Inflammatory macrophage treated with lipopolysaccharide for 4 hours (primary cell): ENCODE measurements at places on chromosomes 11 and 22.
A peak's percentile ranks its signal among the peaks of the same experiment; 100 is the strongest.

DNA sequence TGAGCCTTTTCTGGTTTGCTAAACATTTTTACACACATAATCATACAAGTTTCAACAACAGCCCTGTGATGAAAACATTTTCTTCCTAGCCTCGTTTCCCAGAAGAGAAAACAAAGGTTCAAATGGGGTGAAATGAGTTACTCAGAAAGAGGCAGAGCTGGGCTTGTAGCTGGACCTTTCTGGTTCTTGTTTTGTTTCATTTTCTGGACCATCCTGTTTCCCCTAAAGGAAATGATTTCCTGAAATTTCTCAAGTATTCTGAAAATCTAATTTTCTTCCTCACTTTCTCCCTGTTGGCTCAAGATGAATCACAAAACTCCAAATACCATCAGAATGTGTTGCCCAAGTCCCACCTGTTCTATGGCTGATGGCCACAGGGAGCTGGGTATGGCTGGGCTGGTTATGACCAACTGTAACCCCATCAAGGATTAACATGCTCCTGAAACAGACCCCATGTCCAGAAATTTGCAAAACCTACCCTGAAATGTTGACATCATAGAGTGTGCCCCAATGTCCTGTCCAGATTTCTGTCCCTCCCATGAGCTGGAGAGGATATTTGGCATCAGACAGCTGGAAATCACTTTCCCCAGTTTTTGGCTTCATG, 6.7 kb upstream of the APOL4 start:
- peak; percentile 40 for DNase-seq

- no peak for DNase-seq
Observed at GRCh38 chr11:128830290-128831173, 36.6 kb downstream of the KCNJ1 start.

DNA sequence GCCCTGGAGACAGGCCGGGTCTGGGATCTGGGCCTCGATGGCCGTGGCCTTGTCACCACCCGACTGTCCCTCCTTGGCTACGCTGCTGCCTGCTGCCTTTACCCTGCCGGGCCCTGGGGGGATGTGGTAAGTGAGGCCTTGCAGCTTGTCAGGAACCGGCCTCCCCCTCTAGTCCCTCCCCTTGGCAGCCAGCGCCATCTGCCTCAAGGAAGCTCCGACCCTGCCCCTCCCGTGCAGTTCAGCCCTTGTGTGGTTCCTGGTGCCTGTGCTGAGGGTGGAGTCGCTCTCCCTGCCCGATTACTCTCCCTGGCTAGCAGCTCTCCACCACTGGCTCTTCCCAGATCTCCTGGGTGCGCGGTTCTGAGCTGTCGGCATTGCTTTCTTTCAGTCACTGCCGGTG, 33.7 kb downstream of the CTTN start:
- DNase-seq, result no peak

GRCh38 chr11:79439410-79439885, 1.4 kb downstream of the TENM4 start:
- no peak for DNase-seq

- no peak for DNase-seq
Observed at GRCh38 chr11:61023086-61023965, 51.8 kb downstream of the CD6 start.

DNA sequence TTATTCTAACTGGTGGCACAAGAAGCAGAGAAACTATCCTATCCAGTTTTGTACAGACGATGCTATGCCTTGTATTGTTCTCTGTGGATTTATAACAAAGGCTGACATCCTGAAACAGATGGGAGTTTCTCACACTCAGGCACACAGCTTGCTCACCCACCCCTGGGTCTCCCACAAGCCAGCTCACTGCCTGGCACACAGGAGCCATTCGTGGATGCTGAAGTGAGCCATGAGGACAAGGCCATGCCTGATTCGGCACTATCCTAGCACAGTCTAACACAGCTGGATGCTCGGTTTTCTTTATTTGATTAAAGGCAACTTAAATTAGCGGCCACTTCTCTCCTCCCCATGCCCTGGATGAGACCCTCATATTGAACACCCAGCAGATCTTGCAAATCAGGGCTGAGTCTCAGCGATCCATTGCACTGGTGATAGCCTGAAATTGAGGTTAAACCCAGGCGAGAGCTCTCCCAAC, 25.7 kb upstream of the TMPRSS4 start:
- DNase-seq, result no peak

GRCh38 chr11:60357771-60358170, 20.6 kb upstream of the MS4A7 start:
- peak; percentile 66 for DNase-seq

DNA sequence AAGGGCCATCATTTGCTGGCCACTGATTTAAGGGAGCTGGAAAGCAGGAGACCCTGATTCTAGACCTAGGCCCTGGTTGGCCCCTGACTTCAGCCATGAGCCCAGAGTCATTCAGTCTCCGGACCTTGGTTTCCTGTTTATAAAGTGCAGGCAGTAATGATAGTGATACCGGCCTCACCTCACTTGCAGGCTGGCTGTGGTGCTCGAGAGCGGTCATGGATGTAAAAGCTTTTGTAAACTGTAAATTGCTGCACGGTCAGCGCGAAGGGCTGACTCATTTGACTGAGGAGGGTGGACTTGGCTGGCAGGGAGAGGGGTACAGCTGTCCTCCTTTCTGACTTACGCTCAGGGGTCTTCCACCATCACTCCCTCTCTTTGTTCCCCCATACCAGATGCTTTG, 37.4 kb downstream of the FBLN1 start:
- DNase-seq, result no peak

- no peak for DNase-seq
Observed at GRCh38 chr22:44364751-44365130, 52.0 kb upstream of the SHISAL1 start.

GRCh38 chr11:10573028-10573427, 4.6 kb upstream of the LYVE1 start:
- DNase-seq, result peak; percentile 26

DNA sequence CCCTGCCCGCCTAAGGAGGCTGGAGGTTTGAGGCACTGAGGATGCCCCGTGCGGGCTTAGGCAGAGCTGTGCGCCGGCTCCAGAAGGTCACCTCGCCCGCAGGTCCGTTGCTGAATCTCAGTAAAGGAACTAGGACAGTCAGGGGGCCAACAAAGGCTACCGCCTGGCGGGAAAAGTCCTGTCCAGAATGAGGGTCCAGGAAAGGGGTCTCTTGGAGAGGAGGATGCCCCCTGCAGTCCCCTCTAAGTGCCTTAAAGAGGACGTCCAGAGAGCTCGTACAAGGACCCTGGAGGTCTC, 548 bp downstream of the PVALB start:
- DNase-seq, result no peak

- DNase-seq, result no peak
Observed at GRCh38 chr11:2577031-2577990, 122.5 kb downstream of the KCNQ1OT1 start.

DNA sequence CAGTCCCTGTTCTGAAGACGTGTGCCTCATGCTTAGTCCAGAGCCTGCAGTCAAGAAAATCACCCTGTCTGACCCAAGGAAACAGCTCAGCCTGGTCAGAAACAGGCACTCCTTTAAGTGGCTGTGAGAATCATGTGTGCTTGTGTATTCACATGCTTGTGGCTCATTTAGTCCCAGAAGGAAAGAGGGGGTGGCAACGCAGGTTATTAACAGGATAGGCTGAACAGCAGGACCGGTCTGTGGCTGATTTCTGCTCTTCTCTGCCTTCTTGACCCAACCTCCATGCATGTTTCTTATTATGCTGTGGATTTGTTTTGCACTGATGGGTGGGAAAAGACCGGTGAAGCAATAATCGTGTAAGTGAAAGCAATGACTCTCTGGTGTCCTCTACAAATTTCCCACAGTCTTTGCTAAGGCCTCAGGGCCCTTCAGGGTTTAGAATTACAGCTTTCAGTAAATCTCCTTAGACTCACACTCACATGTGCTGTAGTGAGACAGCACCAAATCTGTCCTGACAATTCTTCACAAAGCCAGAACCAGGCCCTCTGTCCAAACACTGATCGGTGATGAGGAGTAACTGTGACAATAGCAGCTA, 288.1 kb downstream of the ETS1 start:
- no peak for DNase-seq

GRCh38 chr11:19803506-19803998, 90.9 kb downstream of the NAV2 start:
- no peak for DNase-seq

DNA sequence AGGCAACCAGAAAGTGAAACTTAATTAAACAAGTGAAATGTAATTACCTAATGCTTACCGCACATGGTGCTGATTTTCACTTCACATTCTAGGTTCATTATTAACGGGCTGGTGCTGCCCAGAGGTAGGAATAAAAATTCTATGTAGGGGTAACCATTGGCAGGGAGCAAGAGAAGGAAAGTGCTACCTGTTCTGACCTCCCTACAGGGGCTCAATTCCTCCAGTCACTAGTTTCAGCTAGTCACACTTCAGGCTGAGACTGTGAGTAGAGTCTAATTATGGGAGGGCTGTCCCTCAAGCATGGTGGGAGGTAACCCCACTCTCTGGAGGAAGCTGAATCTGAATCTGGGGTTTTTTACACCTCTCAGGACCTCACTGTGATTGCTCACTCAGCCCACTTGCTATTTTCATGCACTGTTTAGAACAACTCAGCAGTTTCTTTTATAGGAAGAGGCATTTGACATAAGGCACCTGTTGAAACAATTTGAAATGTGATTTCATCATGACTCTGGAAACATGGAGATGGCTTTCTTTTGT, 75.4 kb downstream of the MAML2 start:
- peak; percentile 84 for DNase-seq

DNA sequence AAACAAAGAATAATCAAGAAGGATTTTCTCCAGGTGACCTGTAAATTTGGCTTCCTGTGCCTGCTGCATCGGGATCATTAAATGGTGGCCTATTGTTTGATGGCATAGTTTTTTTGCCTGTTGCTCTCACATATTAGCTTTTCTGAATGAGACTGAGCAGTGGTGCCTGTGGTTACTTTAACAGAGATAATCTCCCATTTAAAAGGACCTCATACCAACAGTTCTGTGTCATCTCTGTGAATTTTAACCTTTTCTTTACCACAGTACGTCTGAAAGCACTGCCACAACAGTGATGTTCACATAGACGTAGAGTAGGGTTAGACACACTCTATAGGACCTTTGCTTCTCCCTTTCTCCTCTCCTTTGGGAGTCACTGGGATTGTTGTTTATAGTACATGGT, 22.9 kb upstream of the RCE1 start:
- no peak for DNase-seq

DNA sequence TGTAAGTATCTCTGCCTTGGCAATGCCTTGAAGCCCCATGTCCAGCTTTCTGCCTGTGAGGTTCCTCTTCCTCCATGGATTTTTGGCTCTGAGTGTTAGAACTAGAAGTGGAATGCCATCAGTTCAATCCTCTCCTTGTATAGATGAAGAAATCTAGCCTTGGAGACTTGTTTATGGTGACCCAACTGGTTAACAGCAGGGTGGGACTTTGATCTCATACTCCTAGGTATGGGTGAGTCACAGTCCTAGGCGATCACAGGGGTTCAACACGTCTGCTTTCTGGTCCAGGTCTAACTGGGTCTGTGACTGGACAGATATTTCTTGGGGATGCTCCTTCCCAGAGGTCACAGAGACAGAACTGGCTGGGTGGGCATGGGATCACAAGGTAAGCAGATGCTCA, 9.2 kb upstream of the MTFP1 start:
- no peak for DNase-seq

DNA sequence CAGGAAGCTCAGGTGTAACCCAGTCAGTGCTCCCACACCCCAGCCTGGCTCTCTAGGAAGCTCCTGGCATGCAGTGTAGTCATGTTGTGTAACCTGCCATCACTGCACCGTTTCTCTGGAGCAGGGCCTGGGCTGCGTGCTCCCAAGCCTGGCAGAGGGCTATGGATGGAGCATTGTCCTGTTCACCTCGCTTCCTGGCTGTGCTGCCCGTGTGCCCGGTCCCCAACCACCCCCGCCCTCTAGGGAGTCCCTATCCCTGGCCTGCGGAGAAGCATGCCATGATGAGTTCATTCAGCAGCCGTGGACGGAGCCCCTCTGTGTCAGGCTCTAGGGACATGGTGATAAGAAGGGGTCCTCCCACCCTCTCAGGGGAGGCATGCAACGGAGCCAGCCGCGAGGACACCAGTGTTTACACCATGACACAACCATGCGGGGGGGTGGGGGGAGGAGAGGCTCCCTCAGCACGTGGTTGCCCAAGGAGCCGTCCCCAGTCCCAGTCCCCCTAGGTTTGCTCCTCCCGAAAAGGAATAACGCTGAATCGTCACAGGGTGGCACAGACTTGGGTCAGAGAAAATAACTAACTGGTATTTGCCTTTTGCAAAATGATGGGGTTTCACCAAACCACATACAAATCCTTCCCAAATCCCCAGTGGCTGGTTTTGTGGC, 73.1 kb downstream of the FBLN1 start:
- DNase-seq, result no peak

- no peak for DNase-seq
Observed at GRCh38 chr11:120186456-120186773, 24.4 kb upstream of the OAF start.

DNA sequence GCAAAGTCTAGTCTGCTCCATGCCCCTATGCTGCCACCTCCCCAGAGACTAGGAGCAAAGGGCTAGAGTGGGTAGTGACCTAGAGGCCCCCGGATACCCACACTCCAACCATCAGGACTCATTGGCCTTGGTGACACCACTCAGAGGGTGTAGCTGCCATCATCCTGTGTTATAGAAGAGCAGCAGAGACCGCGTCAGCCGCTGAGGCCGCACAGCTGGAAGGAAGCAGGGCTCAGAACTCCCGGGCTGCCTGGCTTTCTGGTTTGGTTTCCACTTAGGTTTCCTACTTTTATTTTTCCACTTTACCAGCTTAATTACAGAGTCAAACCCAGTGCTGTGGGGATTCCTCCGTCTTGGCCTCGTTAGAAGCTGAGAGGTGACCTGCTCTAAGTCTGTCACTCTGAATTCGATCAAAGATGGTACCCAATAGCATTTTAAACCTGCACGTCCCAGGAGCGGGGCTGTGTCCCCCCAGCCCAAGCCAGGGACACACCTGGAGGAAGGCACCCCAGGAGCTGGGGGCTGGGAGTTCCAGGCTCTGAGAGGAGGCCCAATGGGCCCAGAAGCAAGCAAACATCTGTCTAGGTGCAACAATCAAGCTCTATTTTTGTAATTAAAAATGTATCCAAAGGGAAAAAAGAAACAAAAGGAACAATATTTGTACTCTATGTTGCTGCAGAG, 2.1 kb upstream of the CDKN1C start:
- DNase-seq, result no peak

GRCh38 chr11:67320011-67320410, 16.7 kb downstream of the SSH3 start:
- DNase-seq, result no peak

DNA sequence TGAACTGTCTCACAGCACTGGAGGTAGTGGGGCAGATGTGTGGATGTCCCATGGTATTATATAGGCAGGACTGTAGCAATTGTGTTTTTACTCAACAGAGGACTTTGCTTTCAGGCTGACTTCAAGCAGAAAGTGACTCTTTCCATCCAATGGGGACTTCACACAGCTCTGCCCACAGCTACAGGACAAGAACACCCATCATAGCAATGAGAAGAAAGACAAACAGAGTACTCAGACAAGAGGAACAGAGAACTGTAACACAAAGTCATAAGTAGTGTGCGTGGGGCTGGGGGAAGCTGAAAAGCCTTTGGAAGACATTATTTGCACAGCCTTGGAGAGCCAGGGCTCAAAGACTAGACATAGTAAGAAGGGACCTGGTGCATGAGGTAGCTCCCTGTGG, 70.3 kb downstream of the CCDC81 start:
- no peak for DNase-seq

GRCh38 chr11:27688076-27688475, 12.2 kb downstream of the BDNF start:
- no peak for DNase-seq

- no peak for DNase-seq
Observed at GRCh38 chr11:125222494-125222893, 57.9 kb downstream of the PKNOX2 start.

GRCh38 chr22:47090591-47091245, 328.3 kb downstream of the TBC1D22A start:
- DNase-seq, result no peak
